Stimulated activated CD8-positive, alpha-beta memory T cell treated with anti-CD3 and anti-CD28 coated beads, Interleukin-4, amount 100 ng/mL, for 4 hours (primary cell): ENCODE measurements at places on chromosomes 4 and X.

- DNase-seq = no peak
These were observed 159.5 kb downstream of the UGT8 start for GRCh38 chr4:114758066-114758465.

- no peak for DNase-seq
These were observed 347.4 kb upstream of the FGF13 start for GRCh38 chrX:139058831-139059495.

DNA sequence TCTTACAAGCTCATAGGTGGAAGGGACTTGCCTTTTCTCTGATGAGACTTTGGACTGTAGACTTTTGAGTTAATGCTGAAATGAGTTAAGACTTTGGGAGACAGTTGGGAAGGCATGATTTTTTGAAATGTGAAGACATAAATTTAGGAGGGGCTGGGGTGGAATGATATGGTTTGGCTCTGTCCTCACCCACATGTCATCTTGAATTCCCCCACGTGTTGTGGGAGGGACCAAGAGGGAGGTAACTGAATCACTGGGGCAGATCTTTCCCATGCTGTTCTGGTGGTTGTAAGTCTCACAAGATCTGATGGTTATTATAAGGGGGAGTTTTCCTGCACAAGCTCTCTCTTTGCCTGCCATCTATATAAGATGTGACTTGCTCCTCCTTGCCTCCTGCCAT lies 777.9 kb downstream of the CENPC start:
- no peak for DNase-seq

GRCh38 chr4:145505995-145506394 lies 24.3 kb downstream of the SMAD1 start:
- no peak for DNase-seq

DNA sequence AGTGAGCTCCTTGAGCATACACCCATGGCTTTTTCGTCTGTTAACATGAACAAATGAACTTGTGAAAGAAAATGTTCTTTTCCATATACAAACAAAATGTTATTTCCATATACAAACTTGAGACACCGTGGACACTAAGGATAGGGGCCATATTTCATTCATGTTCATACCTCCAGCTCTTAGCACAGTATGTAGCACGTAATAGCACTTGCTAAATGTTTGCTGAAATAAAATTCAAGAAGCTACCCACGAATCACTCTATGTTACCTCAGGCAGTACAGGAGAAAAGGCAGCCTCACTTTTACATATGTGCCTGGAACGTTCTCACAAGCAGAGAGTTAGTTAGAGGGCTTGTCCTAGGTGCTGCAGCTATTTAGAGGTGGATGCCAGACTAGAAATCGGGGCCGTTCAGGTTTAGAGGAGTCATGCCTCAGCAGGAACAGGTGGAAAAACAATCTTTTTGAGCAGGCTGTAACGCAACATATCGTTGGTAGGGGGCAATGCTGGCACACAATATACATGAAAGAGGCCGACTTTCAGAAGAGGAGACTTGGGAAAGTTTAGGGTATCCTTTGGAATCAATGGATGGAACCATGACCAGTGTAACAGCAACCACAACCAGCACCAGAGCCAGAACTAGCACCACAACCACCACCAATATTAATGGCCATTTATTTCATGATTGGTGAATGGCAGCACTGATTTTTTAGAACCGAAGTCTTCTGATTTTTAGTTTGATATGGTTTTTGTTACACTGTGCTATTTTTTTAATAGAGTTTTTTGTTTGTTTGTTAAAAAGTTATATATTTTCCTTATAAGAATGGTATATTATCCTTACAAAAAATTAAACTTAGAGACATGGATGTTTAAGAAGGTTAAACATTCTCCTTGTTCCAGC lies 14.8 kb upstream of the PAQR3 start:
- DNase-seq = no peak

GRCh38 chr4:38387819-38388218 lies 276.2 kb upstream of the KLF3 start:
- no peak for DNase-seq
